ENCODE measurements at places on chromosomes 7 and 10.

DNA sequence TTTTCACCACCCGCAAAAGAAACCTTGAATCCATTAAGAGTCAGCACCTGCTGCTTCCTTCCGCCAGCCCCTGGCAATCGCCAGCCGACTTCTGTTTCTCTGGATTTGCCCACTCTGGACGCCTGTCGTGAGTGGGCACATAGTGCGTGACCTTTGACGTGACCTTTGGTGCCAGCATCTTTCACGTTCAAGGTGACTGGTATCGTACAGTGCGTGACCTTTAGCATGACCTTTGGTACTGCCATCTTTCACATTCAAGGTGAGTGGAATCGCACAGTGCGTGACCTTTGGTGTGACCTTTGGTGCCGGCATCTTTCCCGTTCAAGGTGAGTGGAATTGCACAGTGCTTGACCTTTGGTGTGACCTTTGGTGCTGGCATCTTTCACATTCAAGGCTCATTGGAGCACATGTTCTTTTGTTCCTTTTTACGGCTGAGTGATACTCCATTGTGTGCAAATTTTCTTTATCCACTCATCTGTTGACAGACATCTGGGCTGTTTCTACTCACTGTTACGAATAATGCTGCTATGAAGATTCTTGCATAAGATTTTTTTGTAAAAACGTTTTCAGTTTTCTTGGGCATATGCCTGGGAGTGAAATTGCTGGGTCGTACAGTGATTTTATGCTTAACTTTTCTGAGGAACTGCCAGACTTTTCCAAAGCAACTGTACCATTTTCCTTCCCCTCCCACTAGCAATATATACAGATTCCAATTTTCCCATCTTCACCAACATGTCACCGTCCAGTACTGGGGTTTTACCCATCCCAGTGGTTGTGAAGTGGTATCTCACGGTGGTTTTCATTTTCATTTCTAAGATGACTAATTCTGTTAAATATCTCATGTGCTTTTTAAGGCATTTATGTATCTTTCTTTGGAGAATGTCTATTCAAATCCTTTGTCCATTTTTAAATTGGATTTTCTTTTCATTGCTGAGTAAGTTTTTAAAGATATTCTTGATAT lies 145.3 kb downstream of the DIP2C start:
- H3K36me3 ChIP-seq, result no peaks in the 10 kb centered on the region
- no peak overlapping the region for H3K27ac ChIP-seq

DNA sequence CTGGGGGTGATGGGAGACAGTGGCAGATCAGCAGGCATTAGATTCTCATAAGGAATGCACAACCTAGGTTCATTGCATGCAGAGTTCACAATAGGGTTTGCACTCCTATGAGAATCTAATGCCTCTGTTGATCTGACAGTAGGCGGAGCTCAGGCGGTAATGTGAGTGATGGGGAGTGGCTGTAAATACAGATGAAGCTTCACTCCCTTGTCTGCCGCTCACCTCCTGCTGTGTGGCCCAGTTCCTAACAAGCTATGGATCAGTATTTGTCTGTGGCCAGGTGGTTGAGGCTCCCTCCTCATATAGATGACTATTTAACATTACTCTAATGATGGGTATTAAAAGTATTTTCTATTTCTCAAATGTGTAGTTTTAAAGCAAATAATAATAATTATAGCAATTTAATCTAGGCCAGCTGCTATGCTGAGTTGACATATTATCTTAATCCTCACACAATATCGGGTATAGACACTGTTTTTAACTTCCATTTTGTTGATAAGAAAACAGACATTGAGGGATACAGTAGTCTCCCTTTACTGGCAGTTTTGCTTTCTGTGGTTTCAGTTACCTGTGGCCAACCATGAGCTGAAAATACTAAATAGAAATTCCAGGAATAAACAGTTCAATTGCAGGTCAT lies 39.9 kb downstream of the KIF20B start:
- H3K36me3 ChIP-seq, result peaks cover 7% of the 10 kb centered on the region
- H3K4me1 ChIP-seq, result no peaks in the 10 kb centered on the region
- no peaks in the 10 kb centered on the region for H3K27me3 ChIP-seq
- H3K4me3 ChIP-seq, result no peak overlapping the region

GRCh38 chr10:79149662-79150443 lies 81.1 kb downstream of the ZMIZ1 start:
- DNase-seq, result no peak
- peaks cover 66% of the 10 kb centered on the region for H3K4me1 ChIP-seq
- H3K27ac ChIP-seq, result peak overlapping the region; percentile 95
- no peak overlapping the region for H3K4me3 ChIP-seq

DNA sequence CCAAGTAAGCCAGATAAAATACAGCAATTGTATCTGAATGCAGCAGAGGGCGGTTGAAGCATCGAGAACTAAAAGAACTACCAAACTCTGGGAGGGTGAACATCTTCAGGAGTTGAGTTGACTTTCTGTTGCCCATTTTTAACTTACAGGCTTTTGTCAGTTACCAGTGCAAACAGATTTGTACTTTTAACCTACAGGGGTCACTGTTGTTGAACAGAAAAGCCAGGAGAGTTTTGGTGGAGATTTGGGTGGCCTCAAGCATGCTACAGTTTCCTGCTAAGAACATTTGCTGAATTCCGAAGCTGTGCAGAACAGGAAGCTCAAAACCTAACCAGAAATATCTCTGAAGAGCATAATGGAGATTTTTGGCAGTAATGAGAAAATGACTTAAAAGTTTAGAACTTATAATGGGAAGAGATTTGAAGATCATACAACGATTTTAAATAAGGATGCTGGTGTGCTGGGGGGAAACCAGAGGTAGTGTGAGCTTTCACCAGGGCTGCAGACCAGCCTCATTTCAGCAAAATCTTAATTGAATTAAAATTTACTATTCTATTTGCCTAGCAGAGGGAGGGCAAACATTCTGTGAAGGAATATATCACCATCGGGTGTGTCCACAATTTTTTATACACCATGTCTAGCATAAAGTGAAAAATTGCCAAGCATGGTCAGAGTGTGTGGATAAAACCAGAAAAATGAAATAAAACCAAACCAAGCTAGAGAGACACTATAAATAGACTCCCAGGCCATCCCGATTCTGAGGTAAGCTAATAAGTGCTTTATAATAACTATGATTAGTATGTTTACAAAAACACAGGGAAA lies 208.6 kb upstream of the CCDC6 start:
- no peak overlapping the region for H3K27ac ChIP-seq
- no peak overlapping the region for H3K4me3 ChIP-seq
- H3K36me3 ChIP-seq, result no peaks in the 10 kb centered on the region
- no peaks in the 10 kb centered on the region for H3K4me1 ChIP-seq

- no peaks in the 10 kb centered on the region for H3K4me1 ChIP-seq
- H3K4me3 ChIP-seq, result no peak overlapping the region
- peaks cover 10% of the 10 kb centered on the region for H3K27me3 ChIP-seq
- no peaks in the 10 kb centered on the region for H3K36me3 ChIP-seq
Observed at GRCh38 chr10:117257721-117258120, 16.8 kb downstream of the SLC18A2 start.

DNA sequence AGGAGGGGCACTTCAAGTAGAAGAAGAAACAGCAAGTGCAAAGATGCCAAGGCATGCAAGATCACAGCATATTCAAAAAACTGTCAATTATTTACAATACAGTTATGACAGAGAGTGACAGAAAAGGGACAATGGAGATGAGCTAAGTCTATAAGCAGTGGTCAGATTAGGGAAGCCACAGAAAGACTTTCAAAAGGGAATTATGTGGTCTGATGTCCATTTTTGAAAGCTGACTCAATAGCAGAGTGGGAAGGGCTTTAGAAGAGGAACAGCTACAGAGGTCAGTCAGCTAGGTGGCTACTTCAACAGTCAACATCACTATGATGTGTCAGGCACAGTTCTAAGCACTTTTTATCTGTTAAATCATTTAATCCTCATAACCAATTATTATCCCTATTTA lies 45.2 kb upstream of the SPOCK2 start:
- peaks cover 9% of the 10 kb centered on the region for H3K4me1 ChIP-seq
- DNase-seq, result peak; percentile 78
- no peak overlapping the region for H3K4me3 ChIP-seq
- H3K27ac ChIP-seq, result no peak overlapping the region
- H3K36me3 ChIP-seq, result no peaks in the 10 kb centered on the region

DNA sequence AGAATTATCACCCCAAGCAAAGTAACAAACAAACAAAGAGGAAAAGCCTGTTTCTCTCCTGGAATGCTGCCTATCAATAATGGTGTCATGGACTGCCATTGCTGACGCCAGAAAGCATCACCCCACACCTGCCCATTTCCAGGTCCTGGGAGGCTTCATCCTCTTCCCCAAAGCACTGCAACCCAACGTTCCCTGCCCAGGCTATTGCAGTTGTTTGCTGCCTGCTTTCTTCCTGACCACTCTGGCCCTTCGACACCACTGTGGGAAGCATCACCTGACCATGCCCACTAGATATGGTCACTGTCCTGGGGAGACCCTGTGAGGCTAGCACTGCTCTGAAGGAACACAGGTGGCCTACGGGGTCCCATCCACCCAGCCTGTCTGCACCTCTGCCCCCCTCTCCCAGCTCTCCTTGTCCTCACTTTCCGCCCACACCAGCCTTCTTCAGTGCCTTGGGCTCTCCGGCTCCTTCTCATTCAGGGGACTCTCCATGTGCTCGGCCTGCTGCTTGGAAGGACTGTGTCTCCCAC lies 439.6 kb downstream of the GLRX3 start:
- H3K27me3 ChIP-seq, result no peaks in the 10 kb centered on the region
- H3K36me3 ChIP-seq, result no peaks in the 10 kb centered on the region
- H3K4me3 ChIP-seq, result no peak overlapping the region
- DNase-seq, result no peak
- H3K27ac ChIP-seq, result no peak overlapping the region

GRCh38 chr7:107563081-107563774 lies 492 bp downstream of the COG5 start:
- H3K27ac ChIP-seq, result peak overlapping the region; percentile 99
- peak overlapping the region; percentile 87 for H3K4me3 ChIP-seq
- H3K4me1 ChIP-seq, result peaks cover 45% of the 10 kb centered on the region
- H3K36me3 ChIP-seq, result no peaks in the 10 kb centered on the region
- no peak for DNase-seq
- no peaks in the 10 kb centered on the region for H3K27me3 ChIP-seq

DNA sequence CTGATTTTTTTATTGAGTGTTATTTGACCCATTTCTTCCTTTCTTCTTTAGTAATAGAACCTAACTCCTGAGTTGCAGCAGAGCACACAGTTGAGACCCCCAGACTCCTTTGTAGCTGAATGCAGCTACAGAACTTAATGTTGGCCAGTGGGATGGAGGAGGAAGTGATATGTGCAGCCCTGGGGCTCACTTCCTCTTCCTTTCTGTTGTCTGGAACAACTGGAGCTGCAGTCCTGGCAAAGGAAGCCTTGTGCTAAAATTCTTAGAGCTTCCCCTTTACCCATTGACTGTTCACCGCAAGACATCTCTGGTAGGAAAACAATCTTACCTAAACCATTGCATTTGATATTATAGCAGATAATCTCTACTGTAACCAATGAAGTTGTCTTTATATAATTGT lies 86.6 kb downstream of the ITGB8 start:
- H3K36me3 ChIP-seq, result no peaks in the 10 kb centered on the region
- no peak overlapping the region for H3K27ac ChIP-seq
- no peaks in the 10 kb centered on the region for H3K27me3 ChIP-seq
- H3K4me3 ChIP-seq, result no peak overlapping the region
- no peaks in the 10 kb centered on the region for H3K4me1 ChIP-seq

GRCh38 chr7:41033500-41033899 lies 669.4 kb downstream of the INHBA start:
- H3K4me3 ChIP-seq, result no peak overlapping the region
- peak; percentile 79 for DNase-seq
- peak overlapping the region; percentile 13 for H3K27ac ChIP-seq
- H3K27me3 ChIP-seq, result no peaks in the 10 kb centered on the region
- H3K4me1 ChIP-seq, result peaks cover 19% of the 10 kb centered on the region
- no peaks in the 10 kb centered on the region for H3K36me3 ChIP-seq

GRCh38 chr7:12403287-12404181 lies at the start of gene VWDE:
TSS of gene VWDE (minus strand) at chr7:12403865. CDS start at chr7:12403716, 149 bp downstream.
- H3K36me3 ChIP-seq, result no peaks in the 10 kb centered on the region
- no peaks in the 10 kb centered on the region for H3K27me3 ChIP-seq
- H3K4me3 ChIP-seq, result peak within 1 kb of the TSS; percentile 56
- DNase-seq, result peak; percentile 31
- H3K4me1 ChIP-seq, result no peaks in the 10 kb centered on the region
- H3K27ac ChIP-seq, result no peak within 1 kb of the TSS

- H3K4me1 ChIP-seq, result peaks cover 3% of the 10 kb centered on the region
- H3K4me3 ChIP-seq, result no peak within 1 kb of the TSS
- no peak within 1 kb of the TSS for H3K27ac ChIP-seq
Observed at GRCh38 chr10:46286991-46287693, at the start of gene ANTXRL. TSS of gene ANTXRL (plus strand) at chr10:46286997. CDS start at chr10:46287263, 266 bp downstream.

- no peak overlapping the region for H3K4me3 ChIP-seq
- no peak for DNase-seq
- H3K27me3 ChIP-seq, result no peaks in the 10 kb centered on the region
- H3K4me1 ChIP-seq, result no peaks in the 10 kb centered on the region
Observed at GRCh38 chr10:117425974-117426566, 50.8 kb upstream of the PDZD8 start.

- H3K4me3 ChIP-seq, result peak overlapping the region; percentile 49
- H3K4me1 ChIP-seq, result peaks cover 26% of the 10 kb centered on the region
- H3K27me3 ChIP-seq, result no peaks in the 10 kb centered on the region
- H3K27ac ChIP-seq, result no peak overlapping the region
Observed at GRCh38 chr7:151632750-151633515, 113.2 kb upstream of the RHEB start.

GRCh38 chr10:70233939-70234300 lies 691 bp upstream of the PPA1 start:
- peak overlapping the region; percentile 61 for H3K27ac ChIP-seq
- no peaks in the 10 kb centered on the region for H3K27me3 ChIP-seq
- peak overlapping the region; percentile 87 for H3K4me3 ChIP-seq
- H3K36me3 ChIP-seq, result peaks cover 5% of the 10 kb centered on the region
- peaks cover 10% of the 10 kb centered on the region for H3K4me1 ChIP-seq
